CD4-positive, alpha-beta T cell (primary cell): ENCODE measurements at places on chromosomes 2 and 18. TPM values are rescaled to one million over a fixed set of nuclear protein-coding genes. Genes with fewer than 3 reads are reported as not detected.

- no peak for DNase-seq
- no peaks in the 10 kb centered on the region for H3K4me1 ChIP-seq
- H3K4me3 ChIP-seq = no peak overlapping the region
- H3K27ac ChIP-seq = no peak overlapping the region
- no peaks in the 10 kb centered on the region for H3K27me3 ChIP-seq
- H3K36me3 ChIP-seq = no peaks in the 10 kb centered on the region
Observed at GRCh38 chr18:42980426-42980825, 135.1 kb downstream of the RIT2 start.

- no peaks in the 10 kb centered on the region for H3K36me3 ChIP-seq
- H3K4me1 ChIP-seq = no peaks in the 10 kb centered on the region
- DNase-seq = no peak
- no peak overlapping the region for H3K27ac ChIP-seq
- no peak overlapping the region for H3K4me3 ChIP-seq
Observed at GRCh38 chr2:69083235-69083748, 70.3 kb downstream of the ANTXR1 start.

GRCh38 chr2:231315896-231316295, 79.6 kb upstream of the B3GNT7 start:
- no peaks in the 10 kb centered on the region for H3K36me3 ChIP-seq
- DNase-seq = no peak
- no peak overlapping the region for H3K27ac ChIP-seq

GRCh38 chr2:226215902-226216503, 583.6 kb downstream of the IRS1 start:
- peak; percentile 5 for DNase-seq
- H3K27ac ChIP-seq = no peak overlapping the region
- H3K27me3 ChIP-seq = no peaks in the 10 kb centered on the region
- H3K4me1 ChIP-seq = no peaks in the 10 kb centered on the region
- H3K4me3 ChIP-seq = no peak overlapping the region

- H3K27me3 ChIP-seq = no peaks in the 10 kb centered on the region
- H3K36me3 ChIP-seq = peaks cover 45% of the 10 kb centered on the region
- H3K27ac ChIP-seq = no peak overlapping the region
- no peak for DNase-seq
Observed at GRCh38 chr2:53863538-53864227, 3.9 kb upstream of the GPR75 start.

THSD7B gene
- not detected for total RNA-seq

HMSD gene
- total RNA-seq = not detected

GRCh38 chr2:199627417-199627816, 169.7 kb upstream of the SATB2 start:
- no peak for DNase-seq
- no peaks in the 10 kb centered on the region for H3K27me3 ChIP-seq
- no peak overlapping the region for H3K4me3 ChIP-seq
- no peaks in the 10 kb centered on the region for H3K4me1 ChIP-seq

ANKRD62 gene
- total RNA-seq = not detected

GATA6 gene
- total RNA-seq = 0.08 TPM

GRCh38 chr2:39408351-39409136, 28.5 kb downstream of the MAP4K3 start:
- DNase-seq = peak; percentile 18

- no peak overlapping the region for H3K27ac ChIP-seq
- H3K4me3 ChIP-seq = no peak overlapping the region
- no peak for DNase-seq
- no peaks in the 10 kb centered on the region for H3K36me3 ChIP-seq
- H3K4me1 ChIP-seq = no peaks in the 10 kb centered on the region
Observed at GRCh38 chr2:52611759-52612158, 1155.8 kb upstream of the CHAC2 start.

- no peak overlapping the region for H3K27ac ChIP-seq
- H3K4me3 ChIP-seq = no peak overlapping the region
- H3K36me3 ChIP-seq = no peaks in the 10 kb centered on the region
- no peaks in the 10 kb centered on the region for H3K27me3 ChIP-seq
- DNase-seq = no peak
Observed at GRCh38 chr2:214549946-214550345, 139.1 kb downstream of the VWC2L start.

DNA sequence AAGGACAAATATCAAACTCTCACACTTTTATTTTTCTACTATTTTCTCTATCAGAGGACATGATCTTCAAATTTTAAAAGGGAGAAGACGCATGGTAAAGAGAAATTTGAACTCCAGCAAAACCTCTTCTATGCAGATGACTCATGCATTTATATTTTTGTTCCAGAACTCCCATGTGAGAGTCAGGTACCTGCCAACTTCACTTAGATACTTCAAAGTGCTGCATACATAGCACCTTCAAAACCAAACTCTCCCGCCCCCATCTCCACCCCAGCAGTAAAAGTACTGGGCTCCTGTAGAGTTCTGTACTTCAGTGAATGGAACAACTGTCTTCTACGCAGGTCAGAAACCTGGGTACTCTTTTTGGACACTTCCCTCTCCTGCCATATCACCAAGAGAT, 398.3 kb downstream of the TGIF1 start:
- no peak overlapping the region for H3K4me3 ChIP-seq
- no peaks in the 10 kb centered on the region for H3K36me3 ChIP-seq
- DNase-seq = no peak
- no peak overlapping the region for H3K27ac ChIP-seq
- H3K4me1 ChIP-seq = no peaks in the 10 kb centered on the region

DNA sequence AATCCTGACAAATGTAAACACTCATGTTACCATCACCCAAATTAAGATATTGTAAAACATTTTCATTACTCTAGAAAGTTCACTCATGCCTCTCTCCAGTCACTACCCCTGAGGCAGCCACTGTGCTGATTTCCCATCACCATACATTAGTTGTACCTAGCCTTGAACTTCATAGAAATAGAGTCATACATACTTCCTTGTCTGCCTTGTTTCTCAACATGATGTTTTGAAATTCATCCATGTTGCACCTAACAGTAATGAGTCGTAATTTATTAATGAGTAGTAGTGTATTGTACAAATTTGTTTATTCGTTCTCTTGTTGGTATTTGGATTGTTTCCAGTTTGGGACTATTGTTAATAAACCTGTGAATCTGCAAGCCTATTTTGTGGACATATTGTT, 49.0 kb upstream of the TWSG1 start:
- no peak overlapping the region for H3K4me3 ChIP-seq
- H3K36me3 ChIP-seq = peaks cover 21% of the 10 kb centered on the region
- no peak for DNase-seq
- no peaks in the 10 kb centered on the region for H3K4me1 ChIP-seq

DNA sequence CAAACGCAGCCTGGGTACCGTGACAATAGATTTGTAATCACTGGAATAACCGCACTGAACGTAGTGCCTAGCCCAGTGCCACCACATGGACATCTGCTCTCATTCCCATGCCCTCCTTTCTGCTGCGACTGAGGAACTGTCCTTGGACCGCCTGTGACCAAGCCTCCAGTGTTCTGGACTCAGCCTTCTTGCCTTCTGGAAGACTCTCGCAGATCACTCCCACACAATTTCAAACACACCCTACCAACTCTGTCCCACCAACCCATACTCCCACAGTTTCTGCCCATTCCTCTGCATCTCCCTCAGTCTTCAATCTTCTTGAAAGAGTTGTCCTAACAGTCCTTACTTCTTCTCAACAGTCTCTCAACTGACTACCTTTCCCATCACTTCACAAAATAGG, 2.1 kb downstream of the RNF149 start:
- H3K27me3 ChIP-seq = no peaks in the 10 kb centered on the region
- no peak for DNase-seq
- peak overlapping the region; percentile 90 for H3K4me3 ChIP-seq
- H3K36me3 ChIP-seq = peaks cover 29% of the 10 kb centered on the region

- H3K4me1 ChIP-seq = no peaks in the 10 kb centered on the region
- DNase-seq = no peak
- no peaks in the 10 kb centered on the region for H3K27me3 ChIP-seq
- no peak overlapping the region for H3K4me3 ChIP-seq
- no peaks in the 10 kb centered on the region for H3K36me3 ChIP-seq
Observed at GRCh38 chr2:40259900-40260299, 192.0 kb downstream of the SLC8A1 start.

- H3K36me3 ChIP-seq = no peaks in the 10 kb centered on the region
- H3K27ac ChIP-seq = no peak overlapping the region
- H3K4me1 ChIP-seq = peaks cover 44% of the 10 kb centered on the region
- DNase-seq = no peak
- H3K27me3 ChIP-seq = peaks cover 92% of the 10 kb centered on the region
Observed at GRCh38 chr2:176136374-176137251, 7.1 kb downstream of the HOXD8 start.

GRCh38 chr2:132252191-132252893, 90.6 kb upstream of the ANKRD30BL start:
- peaks cover 7% of the 10 kb centered on the region for H3K27me3 ChIP-seq
- no peak overlapping the region for H3K4me3 ChIP-seq
- H3K4me1 ChIP-seq = no peaks in the 10 kb centered on the region
- no peak for DNase-seq
- no peak overlapping the region for H3K27ac ChIP-seq

DNA sequence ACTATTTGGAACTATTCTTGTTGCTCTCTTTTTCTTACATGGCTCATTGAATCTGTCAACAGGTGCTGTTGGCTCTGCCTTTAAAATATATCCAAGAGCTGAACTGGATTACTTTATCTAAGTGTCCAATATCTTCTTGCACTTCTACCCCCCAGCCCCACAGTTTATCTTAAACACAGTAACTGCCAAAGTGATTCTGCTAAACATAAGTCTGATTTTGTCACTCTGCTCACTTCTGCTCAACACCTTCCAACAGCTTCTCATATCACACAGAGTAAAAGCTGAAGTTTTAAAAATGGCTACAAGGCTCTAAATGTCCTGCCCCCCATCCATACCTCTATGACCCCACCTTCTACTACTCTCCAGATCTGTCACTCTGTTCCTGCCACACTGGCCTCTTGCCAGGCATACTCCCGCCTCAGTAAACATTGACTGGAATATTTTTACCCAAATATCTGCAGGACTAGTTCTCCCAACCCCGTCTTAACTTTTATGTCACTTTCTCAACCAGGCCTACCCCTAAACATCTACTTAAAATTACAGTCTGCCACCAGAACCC, 130.7 kb downstream of the CCDC148 start:
- no peaks in the 10 kb centered on the region for H3K4me1 ChIP-seq
- H3K27ac ChIP-seq = no peak overlapping the region
- no peaks in the 10 kb centered on the region for H3K36me3 ChIP-seq
